ENCODE measurements at places on chromosomes 7 and 10. TPM values are rescaled to one million over a fixed set of nuclear protein-coding genes. Genes with fewer than 3 reads are reported as not detected.

The CRYGN gene
- not detected for total RNA-seq

The OR2A1 gene
- 0.13 TPM for total RNA-seq

The GDF2 gene
- total RNA-seq: not detected

The PLEKHA8 gene
- 7.1 TPM for total RNA-seq

The CD36 gene
- not detected for total RNA-seq
